ENCODE measurements at places on chromosomes 12 and 14.
A peak's percentile ranks its signal among the peaks of the same experiment; 100 is the strongest.

DNA sequence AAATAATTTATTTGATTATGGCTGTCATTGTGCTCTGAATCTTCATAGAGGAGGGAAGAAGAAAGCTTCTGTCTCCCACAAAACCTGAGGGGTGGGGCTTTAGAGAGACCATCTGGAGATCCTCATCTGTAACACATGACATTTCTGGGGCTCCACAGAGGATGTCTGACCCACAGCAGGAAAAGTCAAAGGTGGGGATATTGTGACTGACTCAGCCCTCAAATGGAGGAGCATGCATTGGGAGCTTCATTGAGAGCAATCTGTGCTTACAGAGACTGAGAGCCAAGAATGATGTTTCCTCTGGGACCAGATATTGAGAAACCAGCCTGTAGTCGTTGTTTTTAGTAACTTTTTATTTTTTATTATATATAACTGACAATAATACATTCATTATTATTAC, 158.7 kb downstream of the SYT1 start:
- H3K36me3 ChIP-seq: no peaks in the 10 kb centered on the region
- no peaks in the 10 kb centered on the region for H3K4me1 ChIP-seq
- H3K27ac ChIP-seq: no peak overlapping the region
- H3K27me3 ChIP-seq: no peaks in the 10 kb centered on the region

GRCh38 chr12:45331552-45331951, 115.7 kb downstream of the ANO6 start:
- DNase-seq: no peak
- H3K27me3 ChIP-seq: no peaks in the 10 kb centered on the region
- no peaks in the 10 kb centered on the region for H3K4me1 ChIP-seq
- H3K4me3 ChIP-seq: no peak overlapping the region

GRCh38 chr14:53778263-53778662, 178.4 kb downstream of the BMP4 start:
- no peaks in the 10 kb centered on the region for H3K36me3 ChIP-seq
- H3K27me3 ChIP-seq: no peaks in the 10 kb centered on the region
- no peak overlapping the region for H3K27ac ChIP-seq
- no peaks in the 10 kb centered on the region for H3K4me1 ChIP-seq
- no peak overlapping the region for H3K4me3 ChIP-seq
- DNase-seq: no peak

DNA sequence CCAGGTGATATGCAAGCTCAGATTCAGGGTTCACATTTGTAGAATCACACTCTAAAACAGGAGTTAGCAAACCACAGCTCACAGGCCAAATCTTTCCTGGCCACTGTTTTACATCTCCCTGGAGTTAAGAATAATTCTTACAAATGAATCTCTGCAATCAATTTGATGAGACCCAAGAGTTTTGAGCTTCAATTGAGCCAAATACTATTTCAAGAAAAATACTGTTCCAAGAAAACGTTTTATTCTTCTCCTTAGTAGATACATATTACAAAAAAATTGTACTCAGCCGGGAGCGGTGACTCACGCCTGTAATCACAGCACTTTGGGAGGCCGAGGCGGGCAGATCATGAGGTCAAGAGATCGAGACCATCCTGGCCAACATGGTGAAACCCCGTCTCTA, 2.5 kb downstream of the PTGDR start:
- H3K27me3 ChIP-seq: peaks cover 22% of the 10 kb centered on the region
- peaks cover 27% of the 10 kb centered on the region for H3K4me1 ChIP-seq
- no peak overlapping the region for H3K27ac ChIP-seq
- DNase-seq: no peak

DNA sequence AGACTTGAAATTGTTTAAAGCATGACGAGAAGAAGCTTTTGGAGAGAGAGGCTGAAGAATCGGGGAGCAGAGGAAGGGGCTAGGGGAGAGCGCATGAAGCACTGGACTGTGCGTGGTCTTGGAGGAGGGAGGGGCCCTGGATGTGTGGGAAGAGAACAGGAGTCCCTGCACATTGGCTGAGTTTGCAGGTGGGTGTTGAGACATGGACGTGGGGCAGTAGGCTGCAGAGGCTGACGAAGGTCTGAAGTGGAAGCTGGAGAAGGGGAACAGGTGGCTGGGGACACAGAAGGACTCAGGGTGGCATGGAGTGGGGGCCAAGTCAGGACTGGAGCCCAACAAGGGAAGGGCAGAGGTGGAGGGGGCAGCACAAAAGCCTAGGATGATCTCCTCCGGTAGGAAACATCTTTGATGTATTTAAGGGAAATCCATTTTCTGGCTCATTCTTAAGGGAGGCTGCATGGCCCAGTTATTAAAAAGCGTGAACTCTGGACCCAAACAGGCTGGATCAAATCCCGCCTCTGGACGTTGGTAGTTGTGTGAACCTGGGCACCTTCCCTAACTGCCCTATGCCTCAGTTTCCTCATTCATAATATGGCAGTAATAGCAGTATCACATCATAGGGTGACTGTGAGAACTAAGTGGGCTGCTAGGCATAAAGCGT, 29.0 kb downstream of the ADGRD1 start:
- H3K4me3 ChIP-seq: no peak overlapping the region
- H3K27me3 ChIP-seq: no peaks in the 10 kb centered on the region
- peaks cover 37% of the 10 kb centered on the region for H3K4me1 ChIP-seq
- H3K36me3 ChIP-seq: no peaks in the 10 kb centered on the region
- H3K27ac ChIP-seq: no peak overlapping the region

DNA sequence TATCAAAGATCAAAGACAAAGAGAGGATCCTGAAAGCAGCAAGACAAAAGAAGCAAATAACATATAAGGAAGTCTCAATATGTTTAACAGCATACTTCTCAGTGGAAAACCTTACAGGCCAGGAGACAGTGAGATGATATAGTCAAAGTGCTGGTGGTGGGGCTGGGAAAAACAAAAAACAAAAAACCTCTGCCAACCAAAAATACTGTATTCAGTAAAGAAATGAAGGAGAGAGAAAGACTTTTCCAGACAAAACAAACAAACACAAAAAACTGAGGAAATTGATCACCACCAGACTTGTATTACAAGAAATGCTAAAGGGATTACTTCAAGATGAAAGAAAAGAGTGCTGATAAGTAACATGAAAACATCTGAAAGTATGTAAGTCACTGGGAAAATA, 221.2 kb downstream of the ADGRD1 start:
- H3K27ac ChIP-seq: no peak overlapping the region
- no peaks in the 10 kb centered on the region for H3K4me1 ChIP-seq
- H3K36me3 ChIP-seq: no peaks in the 10 kb centered on the region
- H3K4me3 ChIP-seq: no peak overlapping the region
- no peak for DNase-seq

GRCh38 chr14:64233531-64234190, 60.5 kb downstream of the ESR2 start:
- H3K27me3 ChIP-seq: no peaks in the 10 kb centered on the region
- no peak for DNase-seq
- H3K36me3 ChIP-seq: no peaks in the 10 kb centered on the region
- H3K4me1 ChIP-seq: peaks cover 57% of the 10 kb centered on the region

DNA sequence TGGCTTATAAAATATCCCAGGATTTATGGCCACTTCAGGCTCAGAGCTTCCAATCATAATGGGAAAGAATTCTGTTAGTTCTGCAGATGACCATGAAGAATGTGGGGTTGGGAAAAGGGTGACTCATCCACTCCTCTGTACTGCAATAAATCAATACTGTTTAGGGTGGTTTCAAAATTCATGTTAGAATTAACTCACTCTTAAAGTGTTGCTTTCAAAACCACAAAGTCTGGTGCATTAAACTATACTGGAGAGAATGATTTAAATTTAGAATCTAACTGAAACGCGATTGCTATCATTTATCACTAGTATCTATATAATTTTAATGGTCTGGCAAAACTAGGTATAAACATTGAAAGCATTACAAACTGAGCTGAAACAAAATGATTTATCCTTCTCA, 798 bp downstream of the CCDC198 start:
- no peaks in the 10 kb centered on the region for H3K36me3 ChIP-seq
- no peaks in the 10 kb centered on the region for H3K4me1 ChIP-seq
- H3K27ac ChIP-seq: no peak overlapping the region
- no peak for DNase-seq

GRCh38 chr12:123075646-123076171, 75.2 kb downstream of the PITPNM2 start:
- peak overlapping the region; percentile 63 for H3K27ac ChIP-seq
- no peak overlapping the region for H3K4me3 ChIP-seq
- no peaks in the 10 kb centered on the region for H3K36me3 ChIP-seq
- H3K4me1 ChIP-seq: peaks cover 16% of the 10 kb centered on the region

Data from B cell (primary cell).